CD4-positive, alpha-beta T cell treated with Interleukin-12 subunit alpha and Interleukin-12 subunit beta, for 1 hour (primary cell): ENCODE measurements at places on chromosomes 3 and 15.

DNA sequence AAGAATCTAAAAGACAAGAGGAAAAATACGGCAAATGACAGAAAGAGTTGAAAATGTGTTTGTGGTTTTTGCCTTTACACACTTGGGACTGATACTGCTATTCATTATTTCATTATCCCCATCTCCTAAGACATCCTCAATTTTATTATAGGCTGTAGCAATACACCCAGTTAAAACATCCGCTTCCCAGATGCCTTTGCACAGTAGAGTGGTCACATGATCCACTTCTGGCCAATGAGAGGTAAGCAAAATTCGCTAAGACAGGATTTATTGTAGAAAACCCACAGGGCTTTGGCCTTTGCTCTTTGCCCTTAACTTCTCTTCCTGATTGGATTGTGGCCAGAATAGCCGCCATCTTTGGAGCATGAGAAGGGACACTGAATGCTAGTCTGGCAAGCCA is 53.2 kb upstream of the BOC start:
- DNase-seq: no peak

DNA sequence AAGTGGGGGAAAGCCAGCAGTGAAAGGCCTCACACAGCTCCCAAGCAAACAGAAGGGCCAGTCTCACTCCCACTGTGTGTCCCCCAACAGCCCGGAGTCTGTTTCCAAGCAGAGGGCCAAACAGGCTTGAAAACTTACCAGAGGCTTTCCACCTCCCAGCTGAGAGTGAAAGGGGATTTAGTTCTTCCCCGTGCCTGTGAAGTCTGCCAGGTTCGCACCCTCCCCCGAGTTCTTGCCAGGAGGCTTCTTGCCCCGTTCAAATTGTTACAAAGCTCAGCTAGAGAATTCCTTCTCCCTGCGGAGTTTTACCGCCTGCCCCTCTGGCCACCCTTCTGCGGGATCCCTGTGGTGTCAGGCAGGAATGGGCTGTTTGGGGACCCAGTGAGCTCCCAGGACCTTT is 68.0 kb upstream of the WNT7A start:
- no peak for DNase-seq

GRCh38 chr3:120450600-120451271 is at the start of gene FSTL1:
Gene FSTL1 (minus strand): TSS chr3:120450992. CDS start chr3:120450746, 246 bp downstream.
- no peak for DNase-seq

- no peak for DNase-seq
These were observed 159.8 kb downstream of the ALCAM start for GRCh38 chr3:105526360-105527111.

DNA sequence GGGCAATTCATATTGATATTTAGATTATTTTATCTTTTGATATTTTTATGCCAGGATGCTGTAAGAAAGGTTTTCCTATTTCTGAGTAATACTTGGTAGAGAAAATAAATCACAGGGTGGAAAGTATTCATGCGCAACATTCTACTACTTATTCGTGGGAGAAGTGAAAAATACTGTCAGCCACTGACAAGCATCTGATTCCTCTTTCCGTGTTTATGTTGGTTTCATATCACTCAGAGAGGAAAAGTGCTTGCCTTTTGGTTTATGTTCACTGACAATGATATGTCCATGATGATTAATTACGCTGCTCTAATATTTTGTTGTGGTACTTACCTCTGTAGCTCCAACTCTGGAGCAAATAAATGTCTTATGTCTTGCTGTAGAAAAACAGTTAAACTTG is 429.4 kb downstream of the EDEM1 start:
- no peak for DNase-seq

GRCh38 chr3:172856795-172857742 is 106.5 kb downstream of the ECT2 start:
- no peak for DNase-seq

DNA sequence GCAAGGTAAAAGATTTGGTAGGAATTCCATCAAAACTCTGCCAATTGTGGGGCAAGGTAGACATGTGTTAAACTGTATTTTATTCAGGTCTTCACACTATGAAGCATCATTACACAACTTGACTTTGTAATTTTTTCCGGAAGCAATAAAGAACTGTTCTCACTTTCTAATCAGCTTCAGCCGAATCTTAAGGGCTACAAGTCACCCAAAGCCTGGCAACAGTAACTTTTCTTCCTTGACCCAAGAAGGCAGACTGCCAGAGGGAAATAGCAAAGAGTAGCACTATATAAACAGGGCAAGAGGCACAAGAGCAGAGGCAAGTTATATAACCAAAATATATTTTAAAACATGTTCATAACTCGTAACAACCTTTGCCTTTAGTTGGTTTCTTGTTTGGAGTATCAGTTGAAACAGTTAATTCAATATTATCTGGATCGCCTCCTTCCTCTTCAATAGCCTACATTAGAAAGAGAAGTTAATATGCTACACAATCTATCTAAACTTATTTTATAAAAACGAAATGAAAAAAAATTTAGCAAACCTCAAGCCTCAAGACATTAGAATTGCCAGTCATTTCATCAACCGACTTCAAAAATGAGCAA is 1.4 kb downstream of the SLTM start:
- peak; percentile 20 for DNase-seq

DNA sequence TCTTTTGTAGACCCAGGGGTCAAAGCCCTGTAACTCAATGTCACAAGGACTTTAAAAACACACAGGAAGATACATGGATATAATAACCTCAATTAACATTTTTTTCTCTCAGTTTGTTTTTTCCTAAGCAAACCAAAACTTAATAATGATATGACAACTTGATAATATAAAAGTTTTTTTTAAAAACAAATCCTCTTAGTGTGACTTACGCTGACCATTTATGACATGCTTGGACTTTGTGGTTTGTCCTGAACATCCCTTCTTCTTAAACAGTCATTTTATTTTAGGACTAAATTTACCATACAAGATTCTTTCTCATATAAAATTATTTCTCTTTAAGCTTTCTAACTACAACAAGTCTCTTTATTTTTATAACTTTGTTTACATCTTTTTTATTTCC is 25.4 kb upstream of the FAM3D start:
- no peak for DNase-seq

GRCh38 chr3:6097021-6097420 is 763.9 kb upstream of the GRM7 start:
- DNase-seq: no peak

GRCh38 chr3:31853580-31853979 is 127.5 kb downstream of the OSBPL10 start:
- DNase-seq: no peak

GRCh38 chr3:193702967-193703366 is 110.0 kb downstream of the OPA1 start:
- no peak for DNase-seq

GRCh38 chr15:62599791-62600777 is 435.0 kb upstream of the C2CD4B start:
- no peak for DNase-seq

GRCh38 chr3:116141724-116142123 is 303.6 kb downstream of the LSAMP start:
- no peak for DNase-seq

DNA sequence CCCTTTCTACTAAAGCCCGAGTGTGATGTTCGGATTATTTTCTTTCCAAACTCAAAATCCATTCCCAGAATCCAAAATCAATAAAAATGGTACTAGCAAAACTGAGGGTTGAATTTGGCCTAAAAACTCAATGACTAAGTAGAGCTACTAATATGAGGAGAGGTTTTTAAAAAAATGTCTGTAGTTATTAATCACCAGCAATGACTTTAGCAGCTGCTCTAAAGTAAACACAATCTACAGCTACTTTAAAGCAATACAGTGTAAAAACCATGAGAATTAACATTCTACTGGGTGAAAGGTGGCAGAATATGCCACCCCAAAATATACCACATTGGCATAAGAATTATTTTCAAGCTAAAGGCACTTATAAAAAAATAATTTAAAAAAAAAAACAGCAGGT is 23.5 kb downstream of the FHIT start:
- DNase-seq: no peak

GRCh38 chr3:100634493-100635272 is 25.3 kb downstream of the ADGRG7 start:
- peak; percentile 22 for DNase-seq

GRCh38 chr3:123652342-123652984 is 67.6 kb upstream of the HACD2 start:
- peak; percentile 24 for DNase-seq

- DNase-seq: no peak
These were observed 54.2 kb downstream of the IL1RAP start for GRCh38 chr3:190568036-190568435.
